ENCODE measurements at places on chromosomes 2 and 18.

GRCh38 chr2:156864753-156865152 is 392.8 kb upstream of the GALNT5 start:
- no peak for DNase-seq

DNA sequence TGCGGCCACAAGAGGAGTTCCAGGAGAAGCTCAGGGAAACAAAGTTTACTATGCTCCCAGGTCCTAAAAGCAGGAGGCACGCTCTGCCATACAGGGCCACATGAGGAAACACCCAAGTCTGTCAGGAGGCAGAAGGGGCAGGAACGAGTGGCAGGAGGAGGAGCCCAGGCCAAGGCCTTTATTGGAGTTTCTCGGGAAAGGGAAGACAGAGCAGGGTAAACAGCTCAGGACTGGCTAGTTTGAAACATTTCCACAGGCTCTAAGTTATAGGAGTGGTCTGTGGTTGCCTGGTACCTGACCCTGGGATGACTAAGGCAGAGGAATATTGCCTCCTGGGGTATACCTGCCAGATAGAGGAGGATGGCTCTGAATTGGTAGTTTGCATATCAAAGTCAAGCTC is 3.7 kb upstream of the ZNF638 start:
- DNase-seq, result no peak

DNA sequence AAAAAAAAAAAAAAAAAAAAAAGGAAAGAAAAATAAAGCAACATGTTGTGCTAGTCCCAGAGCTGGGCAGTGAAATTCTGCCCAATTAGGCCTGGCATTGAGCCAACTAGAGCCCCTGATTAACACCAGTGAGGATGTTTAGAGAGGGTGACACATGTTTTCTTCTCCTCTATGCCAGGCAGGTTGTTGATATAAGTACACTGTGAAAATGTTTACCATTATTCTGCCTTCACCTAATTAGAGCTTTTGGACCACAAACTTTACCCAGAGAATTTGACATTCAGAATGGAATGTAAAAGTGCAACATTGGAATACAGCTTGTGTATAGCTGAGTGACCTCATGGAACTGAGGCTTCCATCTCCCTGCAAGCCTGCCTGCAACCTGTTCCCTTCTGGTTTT is 95.9 kb upstream of the MSH2 start:
- DNase-seq, result no peak

DNA sequence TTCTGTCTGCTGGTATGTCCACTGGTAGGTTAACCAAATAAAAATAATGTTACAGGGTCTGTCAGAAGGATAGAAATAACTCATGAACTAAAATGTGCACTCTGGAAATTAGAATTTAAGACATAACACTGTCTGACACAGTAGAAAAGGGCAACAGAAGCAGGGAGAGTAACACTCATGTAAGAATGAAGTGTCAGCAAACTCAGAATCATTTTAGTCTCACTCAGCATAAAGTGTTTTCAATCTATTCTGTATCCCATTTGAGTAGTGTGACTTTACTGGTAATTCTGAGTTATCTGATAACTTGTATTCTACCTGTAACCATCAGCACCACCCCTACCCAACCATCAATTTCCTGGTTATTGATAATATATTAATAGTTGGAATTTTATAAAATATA is 68.3 kb downstream of the PIAS2 start:
- DNase-seq, result no peak

- DNase-seq, result no peak
Measured at GRCh38 chr18:36187193-36187825, at the start of gene MOCOS. Gene MOCOS (plus strand): TSS chr18:36187497. CDS start chr18:36187540, 43 bp downstream.

GRCh38 chr18:71665131-71665530 is 879.0 kb downstream of the CBLN2 start:
- no peak for DNase-seq

- DNase-seq, result no peak
Measured at GRCh38 chr2:134336352-134336751, 82.5 kb downstream of the MGAT5 start.

DNA sequence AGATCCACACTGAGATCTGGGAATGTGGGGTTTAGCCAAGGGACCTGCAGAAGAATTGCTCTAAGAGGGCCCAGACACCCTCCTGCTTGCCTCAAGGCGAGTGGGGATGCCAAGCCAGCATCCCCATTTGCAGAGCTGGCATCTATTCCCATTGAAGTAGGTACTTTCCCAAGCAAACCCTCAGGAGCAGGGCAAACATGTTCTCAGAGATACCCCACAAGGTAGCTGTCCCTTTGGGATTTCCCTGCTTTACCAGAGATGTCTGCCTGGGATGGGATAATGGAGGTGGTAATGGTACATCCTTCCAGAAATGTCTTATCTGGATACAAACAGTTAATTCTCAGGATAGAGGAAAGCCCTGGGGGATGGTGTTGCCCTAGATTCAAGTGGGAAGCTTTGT is 51.2 kb downstream of the GYPC start:
- DNase-seq, result no peak
